ENCODE measurements at places on chromosomes 1 and 21. TPM values are rescaled to one million over a fixed set of nuclear protein-coding genes. Genes with fewer than 3 reads are reported as not detected.

DAB1 gene
- total RNA-seq, result not detected

CCDC24 gene
- total RNA-seq, result 5.2 TPM

SLC35F3 gene
- 0.07 TPM for total RNA-seq

LHX8 gene
- not detected for total RNA-seq

HSPB7 gene
- total RNA-seq, result not detected

SLC16A4 gene
- total RNA-seq, result 0.07 TPM

LGR6 gene
- total RNA-seq, result 0.20 TPM

WNT9A gene
- 0.04 TPM for total RNA-seq
